Panc1 (cell line): ENCODE measurements at places on chromosomes 6 and 20. TPM values are rescaled to one million over a fixed set of nuclear protein-coding genes. Genes with fewer than 3 reads are reported as not detected.

OR12D2 gene
- total RNA-seq, result not detected

RNF144B gene
- 5.6 TPM for total RNA-seq

DNA sequence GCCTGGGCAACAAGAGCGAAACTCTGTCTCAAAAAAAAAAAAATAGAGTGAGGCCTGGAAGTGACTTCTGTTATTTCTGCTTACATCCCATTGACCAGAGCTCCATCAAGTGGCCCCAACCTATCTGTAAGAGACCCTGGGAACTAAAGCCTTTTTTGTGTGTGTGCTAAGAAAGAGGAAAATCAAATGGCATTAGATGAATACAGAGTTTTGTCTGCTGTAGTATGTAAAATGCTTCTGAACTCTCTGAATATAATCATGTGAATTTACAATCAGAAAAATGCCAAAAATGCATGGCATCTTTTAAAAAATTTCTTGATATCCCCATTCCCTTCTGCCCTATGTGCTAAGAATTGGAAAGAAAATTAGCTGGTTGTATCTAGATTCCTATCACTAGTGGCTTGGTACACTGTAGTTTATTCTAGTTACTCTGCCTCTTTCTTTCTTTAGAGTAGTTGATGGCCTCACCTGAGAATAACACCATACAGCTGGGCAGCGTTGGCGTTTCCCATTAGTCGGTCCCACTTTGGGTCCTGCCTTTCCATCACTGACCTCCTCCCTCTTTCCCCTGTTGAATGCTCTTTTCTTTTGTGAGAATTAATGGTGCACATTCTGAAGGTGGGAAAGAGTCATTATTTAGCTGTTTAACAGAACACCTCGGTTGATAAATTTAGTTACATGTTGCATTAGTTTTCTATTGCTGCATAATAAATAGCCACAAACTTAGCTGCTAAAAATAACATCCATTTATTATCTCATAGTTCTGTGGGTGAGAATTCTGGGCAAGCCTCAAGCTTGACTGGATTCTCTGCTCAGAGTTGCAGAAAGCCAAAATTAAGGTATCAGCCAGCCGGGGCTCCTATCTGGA, 38.2 kb downstream of the SAMD5 start:
- H3K36me3 ChIP-seq, result no peaks in the 10 kb centered on the region
- no peak overlapping the region for H3K4me3 ChIP-seq
- no peak overlapping the region for H3K27ac ChIP-seq
- H3K27me3 ChIP-seq, result no peaks in the 10 kb centered on the region

PHACTR3 gene
- 0.10 TPM for total RNA-seq

DNA sequence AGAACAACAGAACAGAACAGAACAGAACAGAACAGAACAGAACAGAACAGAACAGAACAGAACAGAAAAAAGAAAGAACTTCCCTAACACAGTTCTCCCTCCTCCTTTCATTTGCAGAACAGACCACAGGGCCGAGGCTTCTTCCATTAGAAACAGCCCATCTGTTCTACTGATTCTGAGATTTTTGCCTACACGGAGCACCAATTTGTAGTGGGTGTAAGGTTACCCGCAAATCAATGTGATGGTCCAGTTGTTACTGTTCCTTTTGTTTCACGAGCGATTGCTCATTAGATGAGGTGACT, 734 bp upstream of the OGFRL1 start:
- no peak for DNase-seq
- H3K27ac ChIP-seq, result peak overlapping the region; percentile 61
- peaks cover 21% of the 10 kb centered on the region for H3K4me1 ChIP-seq
- H3K4me3 ChIP-seq, result peak overlapping the region; percentile 69
- H3K36me3 ChIP-seq, result no peaks in the 10 kb centered on the region

- no peak overlapping the region for H3K27ac ChIP-seq
- DNase-seq, result no peak
- H3K4me1 ChIP-seq, result peaks cover 4% of the 10 kb centered on the region; the same call in 1 of the 2 replicates
- no peaks in the 10 kb centered on the region for H3K27me3 ChIP-seq
- no peak overlapping the region for H3K4me3 ChIP-seq
These were observed 97.9 kb downstream of the ANKRD60 start for GRCh38 chr20:58130581-58130980.

FOXQ1 gene
- 11.7 TPM for total RNA-seq

- H3K36me3 ChIP-seq, result peaks cover 8% of the 10 kb centered on the region; the same call in 1 of the 2 replicates
- no peak overlapping the region for H3K4me3 ChIP-seq
- no peaks in the 10 kb centered on the region for H3K27me3 ChIP-seq
- no peak overlapping the region for H3K27ac ChIP-seq
These were observed 9.6 kb downstream of the ERGIC3 start for GRCh38 chr20:35551503-35551902.

GRCh38 chr6:46788791-46789190, 4.4 kb upstream of the MEP1A start:
- no peaks in the 10 kb centered on the region for H3K4me1 ChIP-seq
- no peak overlapping the region for H3K27ac ChIP-seq
- H3K4me3 ChIP-seq, result no peak overlapping the region
- no peaks in the 10 kb centered on the region for H3K36me3 ChIP-seq

GSTA3 gene
- total RNA-seq, result not detected

- no peaks in the 10 kb centered on the region; the same call in 1 of the 2 replicates for H3K27me3 ChIP-seq
- DNase-seq, result no peak
- no peak overlapping the region for H3K27ac ChIP-seq
- no peaks in the 10 kb centered on the region for H3K4me1 ChIP-seq
- no peak overlapping the region for H3K4me3 ChIP-seq
- H3K36me3 ChIP-seq, result no peaks in the 10 kb centered on the region
These were observed 407.6 kb upstream of the MANEA start for GRCh38 chr6:95169775-95170174.

DNA sequence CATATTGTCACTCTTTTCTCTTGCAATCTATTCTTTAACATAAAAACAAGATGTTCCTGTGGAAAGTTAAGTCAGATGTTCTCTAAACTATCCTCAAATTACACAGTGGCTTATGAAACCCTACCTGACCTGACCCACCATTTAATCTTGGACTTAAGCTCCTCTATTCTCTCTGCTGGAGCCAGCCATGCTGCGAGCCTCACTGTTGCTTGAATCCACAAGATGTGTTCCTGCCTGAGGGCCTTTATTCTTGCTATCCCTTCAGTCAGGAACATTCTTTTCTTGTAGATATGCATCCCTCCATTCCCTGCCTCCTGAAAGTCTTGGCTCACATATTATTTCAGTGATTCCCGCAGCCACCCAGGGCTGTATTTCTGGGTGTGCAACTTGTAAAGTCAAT, 283.2 kb downstream of the EPHA7 start:
- H3K36me3 ChIP-seq, result no peaks in the 10 kb centered on the region
- no peak for DNase-seq
- no peak overlapping the region for H3K27ac ChIP-seq
- no peaks in the 10 kb centered on the region for H3K4me1 ChIP-seq
- H3K4me3 ChIP-seq, result no peak overlapping the region

DNA sequence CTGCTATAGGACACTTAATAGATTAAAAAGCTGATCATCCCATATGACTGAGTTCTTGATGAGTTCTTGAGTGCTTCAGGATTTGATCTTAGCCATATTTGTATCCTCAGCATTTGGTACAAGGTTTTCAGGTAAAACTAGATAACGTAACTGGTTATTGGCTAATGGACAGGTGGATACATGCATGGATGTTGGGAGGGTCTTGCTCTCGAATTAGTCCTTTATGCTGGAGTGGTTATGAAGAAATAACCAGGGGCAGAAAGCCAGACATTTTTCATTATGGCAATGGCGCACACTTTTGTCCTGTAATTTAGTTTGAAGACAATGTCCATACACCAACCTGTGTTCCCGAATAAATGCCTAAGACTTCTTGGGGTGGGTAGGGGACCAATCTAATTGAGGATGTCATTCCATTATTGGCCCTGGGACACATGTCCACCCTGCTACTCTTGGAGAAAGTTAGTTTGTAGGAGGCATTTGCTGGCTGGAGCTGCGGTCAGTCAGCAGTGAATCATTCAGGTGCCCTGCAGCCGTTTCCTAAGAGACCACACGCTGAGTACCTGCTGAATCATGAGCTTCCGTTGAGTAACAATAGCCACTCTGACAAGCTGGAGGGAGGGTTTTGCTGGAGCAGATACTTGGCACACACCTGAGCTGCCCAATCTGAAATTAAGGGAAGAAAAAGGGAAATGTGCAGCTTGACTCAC, 194.4 kb downstream of the FOXA2 start:
- H3K27me3 ChIP-seq, result no peaks in the 10 kb centered on the region
- peak; percentile 94 for DNase-seq
- peaks cover 37% of the 10 kb centered on the region for H3K4me1 ChIP-seq
- H3K36me3 ChIP-seq, result no peaks in the 10 kb centered on the region
- no peak overlapping the region for H3K4me3 ChIP-seq
- peak overlapping the region; percentile 91 for H3K27ac ChIP-seq

SYCP2 gene
- 39.7 TPM for total RNA-seq

AKAP7 gene
- 3.2 TPM for total RNA-seq

DNA sequence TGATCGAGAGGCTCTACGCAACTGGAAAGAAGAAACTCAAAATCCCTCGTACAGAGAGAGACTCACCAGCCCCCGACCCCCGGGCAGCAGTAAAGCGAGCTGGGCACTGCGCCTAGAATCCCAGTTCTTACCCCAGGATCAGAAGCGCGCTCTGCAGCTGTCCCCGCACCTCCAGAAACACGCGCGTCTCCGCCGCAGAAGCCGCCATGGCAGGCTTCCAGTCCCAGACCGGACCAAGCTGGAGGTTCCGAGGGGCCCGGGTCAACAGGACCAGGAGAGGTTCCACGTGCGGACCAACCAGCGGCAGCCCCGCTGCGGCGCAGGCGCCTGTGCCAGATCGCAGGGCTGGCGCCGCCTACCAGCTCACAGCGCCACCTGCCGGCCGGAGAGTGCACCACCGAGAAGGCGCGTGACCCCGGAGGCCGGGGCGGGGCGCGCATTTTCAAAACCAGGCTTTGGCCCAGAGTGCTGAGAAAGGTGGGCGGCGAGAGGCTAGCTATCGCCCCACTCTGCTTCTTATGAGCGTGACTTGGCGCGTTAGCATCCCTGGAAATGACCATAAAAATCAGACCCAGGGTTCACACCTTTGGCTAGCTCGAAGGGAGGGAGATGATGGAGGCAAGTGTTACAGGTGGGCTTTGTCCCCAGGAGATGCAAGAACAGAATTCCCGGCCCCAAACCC, at the start of gene UBE3D:
UBE3D (minus strand) TSS at position 331 of the 682 bp plus-strand sequence; CDS start at position 208, 123 bp downstream.
- peak within 1 kb of the TSS; percentile 97 for H3K4me3 ChIP-seq
- DNase-seq, result no peak
- no peaks in the 10 kb centered on the region for H3K27me3 ChIP-seq
- H3K4me1 ChIP-seq, result peaks cover 20% of the 10 kb centered on the region

TGM3 gene
- total RNA-seq, result not detected
